AML-193 (cell line): ENCODE measurements at places on chromosomes 7 and 10.

- DNase-seq = peak; percentile 6
Observed at GRCh38 chr10:122468926-122469781, 7.8 kb downstream of the HTRA1 start.

DNA sequence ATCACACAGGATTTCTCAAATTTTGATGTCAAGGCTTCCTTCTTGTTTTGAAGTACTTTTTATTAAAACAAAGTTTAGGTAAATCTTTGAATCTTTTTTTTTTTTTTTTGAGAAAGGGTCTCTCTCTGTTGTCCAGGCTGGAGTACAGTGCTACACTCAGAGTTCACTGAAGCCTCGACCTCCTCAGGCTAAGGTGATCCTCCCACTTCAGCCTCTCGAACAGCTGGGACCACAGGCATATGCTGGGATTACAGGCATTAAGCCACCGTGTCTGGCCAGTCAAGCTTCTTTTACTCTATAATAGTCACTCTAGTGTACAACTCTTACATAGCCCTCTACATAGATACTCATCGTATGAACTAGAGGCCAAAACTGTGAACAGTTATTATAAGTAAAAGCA lies 3.4 kb downstream of the RUFY2 start:
- no peak for DNase-seq

DNA sequence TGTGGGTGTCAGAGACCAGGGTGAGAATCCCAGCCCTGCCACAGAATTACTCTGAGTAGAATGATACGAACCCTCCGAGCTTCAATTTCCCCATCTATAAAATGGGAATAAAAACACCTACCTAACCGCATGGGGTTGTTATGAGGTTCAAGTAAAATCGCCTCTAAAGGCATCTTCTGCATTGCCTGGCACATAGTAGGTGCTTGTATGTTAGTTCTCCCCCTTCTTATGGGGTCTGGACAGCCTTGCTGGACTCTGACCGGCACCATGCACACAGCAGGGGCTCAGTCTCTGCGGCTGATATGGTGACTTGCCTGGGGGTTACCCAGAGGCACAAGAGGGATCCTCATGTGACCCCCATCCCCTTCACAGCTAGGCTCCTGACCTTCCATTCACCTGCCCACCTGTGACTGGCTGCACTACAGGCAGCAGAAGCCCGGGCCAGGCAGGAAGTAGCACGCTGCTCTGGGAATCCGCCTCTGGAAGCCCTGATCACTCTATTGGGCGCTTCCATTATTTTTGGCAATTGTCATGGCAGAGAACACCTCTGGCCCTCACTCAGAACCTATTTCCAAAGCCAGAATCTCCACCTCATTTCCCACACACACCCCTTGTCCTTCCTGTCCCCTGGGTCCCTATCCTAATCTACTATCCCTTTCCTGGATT lies 6.0 kb downstream of the SH3PXD2A start:
- DNase-seq = no peak

- DNase-seq = no peak
Observed at GRCh38 chr10:62805231-62806099, 945 bp downstream of the ADO start.

GRCh38 chr10:114576716-114577115 lies 81.4 kb downstream of the ABLIM1 start:
- DNase-seq = no peak

- DNase-seq = no peak
Observed at GRCh38 chr7:152085131-152085530, 59.7 kb downstream of the GALNT11 start.

DNA sequence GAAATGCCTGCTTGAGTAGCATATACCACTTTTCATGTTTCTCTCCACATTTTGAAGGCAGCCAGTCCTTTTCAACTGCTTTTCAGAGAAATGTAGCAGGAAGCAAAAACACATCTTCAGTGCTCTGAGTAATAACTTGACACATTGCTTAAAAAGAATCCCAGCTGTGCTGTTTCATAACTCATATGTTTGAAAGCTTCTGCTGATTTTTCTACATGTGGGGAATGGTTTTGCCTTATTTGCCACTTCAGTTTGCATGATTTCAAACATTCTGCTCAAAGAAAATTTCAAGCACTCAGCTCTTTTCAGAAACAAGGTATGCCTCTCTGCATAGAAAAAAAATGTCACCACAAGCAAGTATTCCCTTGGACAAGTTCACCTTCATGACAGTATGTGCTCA lies 732.8 kb downstream of the POM121L12 start:
- DNase-seq = no peak

GRCh38 chr10:93742633-93743349 lies 14.9 kb upstream of the LGI1 start:
- peak; percentile 79 for DNase-seq

DNA sequence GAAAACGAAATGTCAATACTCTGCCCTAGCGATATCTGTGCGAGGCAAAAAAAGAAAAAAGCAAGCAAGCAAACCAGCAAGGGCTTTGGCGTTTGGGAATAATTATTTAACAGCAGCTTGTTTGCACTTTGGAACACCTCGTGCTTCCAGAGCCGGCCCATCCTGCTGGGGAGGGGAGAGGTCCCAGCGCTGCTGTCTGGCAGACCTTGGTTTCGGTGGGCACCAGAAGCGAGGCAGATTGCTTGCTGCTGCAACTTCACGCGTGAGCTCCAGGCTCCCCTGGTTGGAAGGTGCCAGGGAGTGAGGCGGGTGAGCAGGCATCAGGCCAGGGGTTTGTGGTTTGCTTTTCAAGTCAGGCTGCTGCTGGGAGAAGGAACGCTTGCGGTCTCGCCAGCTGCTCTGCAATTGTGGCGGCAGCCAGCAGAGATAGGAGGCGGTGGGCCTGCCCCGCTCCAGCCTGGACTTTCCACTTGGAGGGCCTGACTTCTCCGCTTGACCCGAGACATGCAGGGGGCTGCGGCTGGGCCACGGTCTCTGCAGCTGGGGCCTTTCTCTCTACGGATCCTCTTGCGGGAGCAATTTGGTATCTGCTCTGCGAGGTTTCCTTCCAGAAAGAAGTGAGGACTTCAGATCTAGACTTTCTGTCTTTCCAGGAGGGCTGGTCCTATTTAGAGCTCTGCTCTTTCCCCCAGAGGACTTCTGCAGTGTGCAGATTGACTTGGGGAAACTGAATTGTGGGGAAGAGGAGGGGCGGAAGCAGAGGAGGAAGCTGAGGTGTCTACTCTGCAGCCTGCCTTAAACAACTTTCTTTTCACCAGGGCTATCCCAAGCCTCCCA lies 131.4 kb downstream of the PRPF18 start:
- DNase-seq = peak; percentile 68
